Smooth muscle cell of the pulmonary artery (primary cell): ENCODE measurements at places on chromosomes 2 and 18. TPM values are rescaled to one million over a fixed set of nuclear protein-coding genes. Genes with fewer than 3 reads are reported as not detected.

Gene RTTN
- 13.8 and 14.1 TPM in 2 replicates for total RNA-seq

Gene CHST9
- not detected in 2 replicates for total RNA-seq

Gene LRATD1
- total RNA-seq, result 0.07 and 0.13 TPM in 2 replicates

Gene OR6B2
- total RNA-seq, result not detected in 2 replicates

Gene LYPD6B
- total RNA-seq, result 0.10 and 0.20 TPM in 2 replicates

Gene SPATA3
- total RNA-seq, result not detected in 2 replicates

Gene BCL2L11
- 2.4 TPM in 2 replicates for total RNA-seq

Gene PSD4
- total RNA-seq, result 0.72 and 1.4 TPM in 2 replicates

Gene ALPG
- total RNA-seq, result not detected in 2 replicates

Gene ATP6V1C2
- not detected in 2 replicates for total RNA-seq

Gene RNF152
- total RNA-seq, result 36.8 and 68.2 TPM in 2 replicates

Gene UGT1A6
- total RNA-seq, result 0.10 TPM in 1 of 2 replicates, not detected in the other

Gene LBX2
- 0.59 and 4.5 TPM in 2 replicates for total RNA-seq

Gene ALPI
- total RNA-seq, result not detected in 2 replicates

Gene STPG4
- 0.07 and 0.20 TPM in 2 replicates for total RNA-seq

Gene ADGRF3
- total RNA-seq, result 0.20 and 0.26 TPM in 2 replicates

Gene TBC1D8
- total RNA-seq, result 9.7 and 12.1 TPM in 2 replicates

Gene SAG
- total RNA-seq, result not detected in 2 replicates

Gene KATNAL2
- 2.2 and 4.1 TPM in 2 replicates for total RNA-seq

Gene SIX2
- 3.9 and 6.2 TPM in 2 replicates for total RNA-seq

Gene EPHA4
- total RNA-seq, result 3.6 and 27.3 TPM in 2 replicates

Gene CYRIA
- total RNA-seq, result 1.4 and 5.5 TPM in 2 replicates

Gene SMCHD1
- 47.7 and 71.2 TPM in 2 replicates for total RNA-seq

Gene INO80B
- total RNA-seq, result 14.4 and 22.7 TPM in 2 replicates

Gene SPDYA
- 0.83 and 0.91 TPM in 2 replicates for total RNA-seq

Gene NFU1
- 19.7 and 31.3 TPM in 2 replicates for total RNA-seq

Gene CAPN14
- total RNA-seq, result 0.23 and 0.26 TPM in 2 replicates
